Stimulated activated CD4-positive, alpha-beta T cell treated with anti-CD3 and anti-CD28 coated beads, Interleukin-2, amount 100 ng/mL, for 4 hours (primary cell): ENCODE measurements at places on chromosomes 6 and 20.

- no peak for DNase-seq
Observed at GRCh38 chr6:143368426-143368825, 82.1 kb downstream of the ADAT2 start.

GRCh38 chr6:40276141-40276540, 311.0 kb downstream of the LRFN2 start:
- no peak for DNase-seq

DNA sequence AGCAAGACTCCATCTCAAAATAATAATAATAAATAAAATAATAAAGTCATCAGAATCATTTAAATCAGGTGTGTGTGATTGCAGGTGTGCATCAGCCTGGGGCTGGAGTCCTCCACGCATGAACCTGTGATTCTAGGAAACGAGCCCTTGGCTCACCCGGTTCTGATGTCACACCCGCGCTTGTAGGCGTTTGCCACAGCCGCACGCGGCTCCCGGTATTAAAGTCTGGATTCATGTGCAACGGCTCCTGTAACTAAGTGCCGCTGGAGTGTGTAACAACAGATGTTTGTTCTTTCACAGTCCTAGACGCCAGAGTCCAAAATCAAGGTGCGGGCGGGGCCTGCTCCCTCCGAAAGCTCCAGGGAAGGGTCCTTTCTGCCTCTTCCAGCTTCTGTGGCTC, 45.2 kb downstream of the KCNQ2 start:
- DNase-seq = no peak

DNA sequence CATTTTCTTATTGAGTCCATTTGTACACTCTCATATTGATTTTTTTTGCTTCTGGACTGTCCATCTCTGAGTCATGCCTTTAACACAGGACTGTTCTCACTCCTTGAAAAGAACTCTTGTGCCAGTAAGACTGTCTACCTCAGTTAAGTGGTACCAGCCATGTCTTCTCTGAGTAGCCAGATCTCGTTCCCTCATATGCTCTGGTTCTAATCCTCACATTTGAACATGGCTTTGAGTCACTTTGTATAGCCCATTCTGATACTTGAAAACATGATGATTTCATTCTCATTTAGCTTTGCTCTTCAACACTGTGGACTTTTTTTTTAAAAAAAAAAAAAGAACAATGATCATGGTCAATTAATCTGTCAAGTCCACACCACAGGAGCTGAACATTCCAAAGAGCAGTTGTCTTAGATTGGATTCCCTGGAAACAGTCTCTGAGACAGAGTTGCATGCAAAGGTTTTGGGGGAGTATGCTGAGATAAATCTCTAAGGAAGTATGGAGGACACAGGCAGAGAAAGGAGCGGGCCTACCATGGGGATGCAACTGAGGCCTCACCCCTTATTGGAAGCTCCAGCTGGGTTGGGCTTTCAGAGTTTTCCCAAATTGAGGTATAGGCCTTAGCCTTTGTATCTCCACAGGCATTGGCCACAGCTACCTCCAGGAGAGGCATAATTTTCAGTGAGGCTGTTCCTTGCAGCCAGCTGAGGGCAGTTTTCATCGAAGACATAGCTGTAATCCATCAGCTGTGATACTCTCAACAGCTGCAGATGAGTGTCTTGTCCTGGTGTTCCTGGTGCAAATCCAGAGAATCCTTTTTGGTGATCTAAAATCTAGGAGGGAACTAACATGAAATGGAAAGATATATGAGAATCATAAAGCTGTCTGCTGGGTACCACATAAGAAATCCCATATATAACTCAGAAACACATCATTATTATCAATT, 6.0 kb upstream of the PTCHD4 start:
- no peak for DNase-seq

- no peak for DNase-seq
Observed at GRCh38 chr20:2130683-2131082, 29.1 kb downstream of the STK35 start.

GRCh38 chr20:41048461-41049301, 20.1 kb downstream of the TOP1 start:
- DNase-seq = no peak

- DNase-seq = no peak
Observed at GRCh38 chr20:39036851-39037250, 74.7 kb downstream of the DHX35 start.

DNA sequence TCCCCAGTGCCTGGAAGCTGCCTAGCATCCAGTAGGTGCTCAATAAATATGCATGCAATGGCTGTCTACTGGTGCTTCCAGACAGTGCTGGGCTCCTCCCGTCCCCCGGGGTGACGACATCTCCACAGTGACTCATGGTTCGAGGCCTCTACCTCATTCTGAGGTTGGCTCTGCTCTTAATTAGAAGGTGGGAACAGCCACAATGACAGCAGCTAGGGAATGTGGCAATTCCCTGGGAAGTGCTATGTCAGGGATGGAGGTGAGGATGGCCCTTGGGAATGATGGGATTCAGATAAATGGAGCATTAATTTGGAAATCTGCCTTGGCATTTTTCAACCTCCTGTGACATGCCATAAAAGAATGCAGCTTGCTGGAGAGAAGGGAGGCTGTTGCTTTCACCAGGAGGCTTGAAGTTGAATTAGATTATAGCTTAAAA, 43.5 kb upstream of the NFATC2 start:
- no peak for DNase-seq

DNA sequence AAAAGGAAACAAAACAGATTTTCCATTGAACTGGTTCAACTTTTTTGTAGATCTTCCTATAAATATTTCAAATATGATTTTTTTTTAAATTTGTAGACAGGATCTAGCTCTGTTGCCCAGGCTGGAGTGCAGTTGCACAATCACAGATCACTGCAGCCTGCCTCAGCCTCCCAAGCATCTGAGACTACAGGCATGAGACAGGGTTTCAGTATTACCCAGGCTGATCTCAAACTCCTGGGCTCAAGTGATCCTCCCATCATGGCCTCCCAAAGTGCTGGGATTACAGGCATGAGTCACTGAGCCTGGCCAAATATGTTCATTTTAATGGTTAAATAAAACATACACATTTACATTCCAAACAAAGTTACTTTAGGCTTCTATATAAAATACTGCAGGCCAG, 33.6 kb downstream of the SAMHD1 start:
- DNase-seq = no peak

GRCh38 chr6:53483423-53484353, 61.2 kb downstream of the GCLC start:
- no peak for DNase-seq

GRCh38 chr20:29741594-29741893, 1515.9 kb upstream of the DEFB115 start:
- DNase-seq = no peak

DNA sequence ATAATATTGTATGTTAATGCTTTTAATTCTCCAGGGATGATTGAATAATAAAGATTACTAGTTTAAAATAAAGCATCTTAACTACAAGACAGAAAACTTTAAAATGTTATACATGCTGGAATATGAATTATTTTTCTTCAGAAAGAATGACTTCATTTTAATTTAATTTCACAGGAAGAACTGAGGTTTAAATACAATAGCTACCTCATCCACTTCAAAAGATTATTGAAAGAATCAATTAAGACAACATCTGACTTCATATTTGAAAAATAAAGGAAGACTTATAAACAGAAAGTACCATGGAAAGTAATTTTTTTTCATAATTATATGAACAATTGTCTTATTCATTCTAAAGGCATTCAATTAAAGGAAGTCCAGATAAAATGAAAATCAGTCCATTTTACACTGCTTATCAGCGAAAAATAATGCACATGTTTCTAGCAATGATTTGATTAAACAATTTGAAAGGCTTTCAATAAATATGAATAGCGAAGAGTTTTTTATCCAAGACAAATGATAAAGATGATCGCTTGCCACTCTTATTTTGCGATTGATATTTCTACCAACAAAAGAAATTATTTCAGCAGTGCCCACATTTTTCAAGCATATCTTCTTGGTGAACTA, 368.5 kb upstream of the OPRM1 start:
- no peak for DNase-seq

DNA sequence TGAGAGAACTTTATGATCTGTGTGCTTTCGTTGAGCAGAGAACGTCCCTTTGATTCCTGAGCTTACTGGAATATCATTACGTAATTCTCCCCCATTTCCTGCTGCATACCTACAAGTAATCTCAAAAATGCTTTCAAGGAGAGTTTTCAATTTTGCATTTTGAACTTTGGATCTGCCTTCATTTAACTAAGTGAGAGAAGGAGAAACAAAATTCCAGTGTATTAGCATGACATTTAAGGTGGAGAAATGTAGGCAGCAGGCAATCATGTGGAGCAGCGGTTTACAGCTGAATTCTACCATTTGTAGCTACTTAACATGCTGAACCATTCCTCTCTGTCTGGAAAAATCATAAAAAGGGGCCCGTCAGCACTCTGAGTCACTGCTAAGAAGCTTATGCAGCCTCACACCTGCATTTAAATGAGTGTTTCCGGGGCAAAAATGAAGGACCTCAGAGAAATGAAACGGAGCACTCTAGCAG, 451.5 kb downstream of the PLCB1 start:
- DNase-seq = no peak

DNA sequence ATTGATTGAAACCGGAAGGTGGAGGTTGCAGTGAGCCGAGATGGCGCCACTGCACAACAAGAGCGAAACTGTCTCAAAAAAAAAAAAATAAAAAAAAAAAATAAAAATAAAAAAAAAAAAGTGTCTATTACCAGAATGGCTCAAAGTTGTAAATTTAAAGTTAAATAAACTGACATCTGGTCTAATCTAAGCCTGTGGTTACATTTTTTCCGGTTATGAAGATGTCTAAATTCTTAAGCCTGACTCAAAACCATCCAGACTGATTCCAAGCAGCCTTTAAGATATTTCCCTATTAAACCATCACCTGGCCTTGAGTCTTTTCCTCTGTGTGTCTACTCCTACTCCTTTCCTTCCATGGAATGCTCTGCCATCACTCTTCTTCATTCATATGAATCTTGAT, 371.7 kb upstream of the RUNX2 start:
- DNase-seq = no peak

DNA sequence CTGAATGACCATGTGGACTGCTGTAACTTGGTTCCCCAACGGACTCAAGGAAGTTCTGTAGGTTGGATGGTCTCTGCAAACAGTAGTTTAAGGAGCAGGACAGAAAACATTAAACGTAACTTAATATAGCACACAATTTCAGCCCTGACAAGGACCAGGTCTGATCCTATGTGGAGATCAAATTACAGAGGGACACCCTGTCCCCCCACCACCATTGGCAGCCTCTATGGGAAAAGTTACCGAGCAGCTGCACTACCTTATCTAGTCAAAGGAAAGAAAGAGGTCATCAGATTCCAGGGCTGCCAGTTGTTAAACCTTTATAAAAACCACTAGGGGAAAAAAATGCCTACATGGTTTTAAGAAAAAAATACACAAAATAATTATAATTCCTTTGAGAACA, 191.5 kb upstream of the RSPO3 start:
- DNase-seq = no peak

DNA sequence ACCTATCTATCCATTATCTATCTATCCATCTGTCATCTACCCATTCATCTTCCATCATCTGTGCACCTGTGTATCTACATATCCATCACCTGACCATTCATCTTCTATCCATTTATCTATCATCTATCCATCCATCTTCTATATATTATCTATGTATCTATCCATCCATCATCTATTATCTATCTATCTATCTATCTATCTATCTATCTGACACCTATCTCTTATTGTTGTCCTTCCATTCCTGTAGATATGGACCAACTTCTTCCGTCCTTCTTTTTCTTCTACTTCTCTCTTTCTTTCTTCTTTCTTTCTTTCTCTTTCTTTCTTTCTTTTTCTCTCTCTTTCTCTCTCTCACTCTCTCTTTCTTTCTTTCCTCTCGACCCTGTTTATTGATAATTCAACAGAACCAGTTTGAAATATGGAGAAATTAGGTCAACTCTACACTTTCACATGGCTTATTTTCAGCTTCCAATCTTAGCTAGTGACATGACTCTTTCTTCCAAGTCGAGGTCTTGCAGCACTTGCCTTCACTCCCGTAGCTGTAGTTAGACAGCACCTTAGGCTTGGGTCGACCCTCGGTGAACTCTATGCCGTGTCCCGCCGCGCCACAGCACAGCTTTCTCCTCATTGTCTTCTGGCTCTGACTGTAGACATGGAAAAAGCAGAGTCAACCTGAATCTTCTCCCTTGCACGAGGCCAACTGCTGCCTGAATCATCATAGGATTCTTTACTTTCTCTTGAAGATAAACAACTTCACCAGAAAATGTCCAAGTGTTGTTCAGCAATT, 110.4 kb upstream of the EXOC2 start:
- DNase-seq = no peak

DNA sequence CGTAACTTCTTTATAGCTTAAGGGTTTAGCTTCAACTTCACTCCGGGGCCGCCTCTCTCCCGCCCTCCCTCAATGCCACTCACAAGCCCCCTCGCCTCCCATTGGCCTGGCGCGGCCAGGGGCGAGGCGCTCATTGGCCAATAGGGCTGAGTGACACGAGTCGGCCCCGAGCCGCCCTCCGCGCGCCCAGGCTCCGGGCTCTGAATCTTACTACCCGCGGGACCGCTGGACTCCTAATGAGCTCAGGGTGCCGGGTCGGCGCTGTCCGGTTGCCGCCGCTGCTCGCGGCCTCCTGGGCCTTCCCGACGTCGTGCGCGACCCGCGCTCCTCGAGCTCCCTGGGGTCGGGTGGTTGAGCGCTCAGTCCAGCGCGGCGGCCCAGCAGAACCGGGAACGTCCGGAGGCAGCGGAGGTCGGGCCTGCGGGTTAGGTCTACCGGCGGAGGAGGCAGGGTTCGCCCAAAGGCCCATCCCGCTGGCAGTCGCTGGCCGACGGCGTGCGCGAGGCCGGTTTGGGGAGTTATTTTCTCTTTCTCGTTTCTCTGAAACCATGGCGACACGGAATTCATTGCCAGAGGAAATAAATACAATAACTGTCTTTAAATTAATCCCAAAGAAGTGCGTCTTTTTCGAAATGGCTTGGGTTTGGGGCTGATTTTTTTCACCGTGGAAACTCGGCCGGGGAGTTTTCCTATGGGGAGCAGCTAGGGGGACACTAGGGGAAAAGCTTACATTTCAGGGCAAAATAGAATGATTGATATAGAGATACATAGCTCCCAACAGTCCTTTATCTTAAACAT, at the start of gene SIM1:
SIM1 (minus strand) TSS at position 19 of the 798 bp plus-strand sequence. CDS start 1,453 bp downstream, outside the sequence.
- no peak for DNase-seq

DNA sequence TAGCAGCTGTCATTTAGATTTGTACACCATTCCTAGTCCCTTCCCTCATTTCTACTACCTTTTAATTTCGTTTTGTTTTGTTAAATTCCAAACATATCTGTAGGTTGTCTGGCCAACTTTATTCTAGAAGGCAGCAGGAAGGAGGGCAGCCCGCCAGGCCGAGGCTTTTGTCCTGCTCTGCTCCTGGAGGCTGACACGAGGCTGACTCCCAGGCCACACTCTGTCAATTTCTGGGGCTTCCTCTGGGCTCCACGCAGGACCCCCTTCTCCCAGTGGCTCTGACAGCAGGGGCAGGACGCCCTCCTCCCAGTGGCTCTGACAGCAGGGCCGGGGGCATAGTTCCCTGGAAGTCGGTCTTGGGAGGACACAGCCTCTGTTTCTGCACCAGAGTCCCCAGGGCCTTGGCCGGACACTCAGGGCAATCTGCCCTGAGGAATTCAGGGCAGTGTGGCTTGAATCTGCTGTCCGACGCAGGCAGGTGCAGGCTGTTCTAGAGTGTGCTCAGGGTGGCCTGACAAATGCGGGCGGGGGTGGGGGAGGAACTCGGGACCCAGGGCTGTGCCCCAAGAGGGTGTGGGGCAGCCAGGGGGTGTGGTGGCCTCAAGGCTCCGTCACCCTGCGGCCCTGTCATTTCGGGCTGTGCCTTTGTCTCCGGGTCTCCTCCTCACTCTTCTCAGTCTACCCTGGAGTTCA, 11.8 kb downstream of the SMOC2 start:
- no peak for DNase-seq

GRCh38 chr6:161584051-161584450, 310.2 kb upstream of the AGPAT4 start:
- DNase-seq = no peak
